Activated naive CD4-positive, alpha-beta T cell treated with anti-CD3 and anti-CD28 coated beads, Interleukin-2, amount 50 U/mL, for 16 hours (primary cell): ENCODE measurements at places on chromosomes 12 and 14.

- DNase-seq, result no peak
Measured at GRCh38 chr14:80679273-80679672, 262.3 kb downstream of the CEP128 start.

DNA sequence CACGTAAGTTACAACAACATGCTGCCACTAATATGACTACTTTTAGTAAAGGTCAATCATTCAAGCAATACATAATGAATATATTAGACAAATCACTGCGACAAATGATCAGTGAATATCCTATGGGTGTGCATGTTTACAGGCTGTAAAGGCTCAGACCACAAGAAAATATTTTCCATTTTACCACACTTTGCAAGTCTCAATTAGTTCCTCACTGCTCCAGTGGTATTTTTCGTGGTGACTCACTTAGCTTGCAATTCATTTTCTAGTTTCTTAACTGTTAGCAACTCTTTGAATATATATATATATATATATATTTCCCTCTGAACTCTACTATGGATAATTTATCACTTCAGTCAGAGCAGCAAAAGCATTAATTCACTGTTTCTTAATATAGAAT, 96.9 kb downstream of the EML5 start:
- DNase-seq, result no peak

DNA sequence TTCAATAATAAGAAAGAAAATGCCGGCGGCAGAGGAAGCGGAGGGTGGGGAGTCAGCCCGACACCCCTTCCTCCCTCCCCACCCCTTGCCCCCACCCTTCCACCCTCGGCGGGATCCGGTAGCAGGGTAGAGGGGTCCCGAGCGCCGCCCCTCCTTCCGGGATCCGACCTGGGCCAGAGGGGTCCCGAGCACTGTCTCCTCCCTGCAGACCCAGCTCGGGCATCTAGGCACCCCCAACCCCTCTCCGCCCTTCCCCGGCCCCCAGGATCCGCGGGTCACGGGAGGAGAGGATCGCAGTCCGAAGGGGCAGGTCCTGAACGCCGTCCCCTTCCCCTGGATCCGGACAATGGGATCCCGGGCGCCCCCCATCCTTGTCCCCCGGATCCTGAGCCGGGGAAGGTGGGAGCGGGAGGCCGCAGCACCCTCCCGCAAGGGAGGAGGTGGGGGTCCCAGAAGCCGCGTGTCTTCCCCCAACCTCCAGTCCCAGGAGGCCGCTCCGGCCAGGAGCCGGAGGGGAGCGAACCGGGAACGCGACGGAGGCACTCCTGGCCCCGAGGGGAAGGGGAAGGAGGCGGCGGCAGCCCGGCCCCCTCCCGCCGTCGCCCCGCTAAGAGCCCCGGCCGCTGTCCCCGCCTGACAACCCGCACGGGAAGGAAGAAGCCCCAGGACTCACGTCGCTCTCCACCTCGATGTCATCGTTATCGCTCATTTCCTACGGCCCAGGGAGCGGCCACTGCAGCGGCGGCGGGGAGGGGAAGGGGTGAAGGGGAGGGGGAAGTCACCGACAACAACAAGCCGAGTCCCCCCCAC, 481 bp downstream of the MAX start:
- peak; percentile 40 for DNase-seq

GRCh38 chr12:18905134-18905533, 167.2 kb downstream of the CAPZA3 start:
- no peak for DNase-seq

DNA sequence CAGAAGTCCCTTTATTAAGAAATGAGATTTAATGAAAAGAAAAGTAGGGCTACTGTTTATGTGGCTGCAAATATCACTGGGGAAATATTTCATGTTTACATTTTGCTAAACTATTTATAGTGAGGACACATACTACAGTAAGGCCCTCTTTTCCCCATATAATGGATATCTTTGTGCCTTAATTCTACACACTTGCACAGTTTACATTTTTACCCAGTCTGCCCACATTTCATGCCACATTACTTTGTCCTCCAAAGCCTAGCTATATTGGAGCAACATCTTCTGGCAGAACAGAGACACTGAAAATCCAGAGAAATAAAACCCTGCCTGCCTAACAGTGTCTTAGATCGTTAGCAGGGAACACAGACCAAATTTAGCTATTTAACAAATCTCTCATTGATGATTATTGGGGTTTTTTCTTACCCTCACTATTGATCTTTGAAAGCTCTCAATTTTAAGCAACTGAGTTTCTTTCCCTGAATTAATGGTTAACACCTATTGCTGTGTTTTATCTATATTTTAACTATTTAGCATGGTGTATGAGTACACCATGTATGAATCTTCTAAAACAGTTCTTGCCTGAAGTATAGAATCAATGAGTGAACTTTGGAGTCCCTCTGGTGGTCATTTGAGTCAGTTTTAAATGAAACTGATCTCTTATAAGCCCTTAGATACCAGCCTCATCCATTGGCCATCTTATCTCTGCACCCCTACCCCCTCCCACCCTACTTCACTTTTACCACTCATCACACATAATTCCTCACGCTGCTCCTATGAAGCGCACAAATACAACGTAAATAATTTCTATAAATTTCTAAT, 170.2 kb downstream of the BCAT1 start:
- DNase-seq, result no peak

DNA sequence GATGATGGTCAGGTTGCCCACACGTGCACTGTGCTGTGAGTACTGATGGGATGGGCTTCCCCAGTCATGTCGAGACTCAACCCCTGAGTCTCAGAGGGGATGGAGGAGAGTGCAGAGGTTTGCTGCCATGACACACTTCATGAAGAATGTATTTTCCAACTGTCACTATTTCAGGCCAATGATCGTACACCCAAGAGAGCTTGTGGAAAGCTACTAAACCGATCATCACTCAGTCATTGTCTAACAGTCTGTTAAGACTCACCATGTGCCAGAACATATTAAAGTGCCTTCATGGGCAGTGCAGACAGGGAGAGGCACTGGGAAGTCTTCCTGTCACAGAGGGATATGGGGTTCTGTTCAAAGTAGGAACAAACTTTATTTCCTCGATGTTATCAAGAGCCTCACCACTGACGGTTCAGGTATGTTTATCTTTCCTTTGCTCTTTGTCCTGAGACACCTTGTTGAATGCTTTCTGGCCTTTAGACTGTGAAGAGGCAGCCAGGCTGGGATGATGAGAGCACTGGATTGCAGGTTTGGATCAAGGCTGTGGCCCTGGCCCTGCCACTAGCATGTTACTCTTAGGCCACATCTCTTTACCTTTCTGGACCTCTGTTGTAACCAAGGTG, 41.6 kb upstream of the NTF3 start:
- no peak for DNase-seq

DNA sequence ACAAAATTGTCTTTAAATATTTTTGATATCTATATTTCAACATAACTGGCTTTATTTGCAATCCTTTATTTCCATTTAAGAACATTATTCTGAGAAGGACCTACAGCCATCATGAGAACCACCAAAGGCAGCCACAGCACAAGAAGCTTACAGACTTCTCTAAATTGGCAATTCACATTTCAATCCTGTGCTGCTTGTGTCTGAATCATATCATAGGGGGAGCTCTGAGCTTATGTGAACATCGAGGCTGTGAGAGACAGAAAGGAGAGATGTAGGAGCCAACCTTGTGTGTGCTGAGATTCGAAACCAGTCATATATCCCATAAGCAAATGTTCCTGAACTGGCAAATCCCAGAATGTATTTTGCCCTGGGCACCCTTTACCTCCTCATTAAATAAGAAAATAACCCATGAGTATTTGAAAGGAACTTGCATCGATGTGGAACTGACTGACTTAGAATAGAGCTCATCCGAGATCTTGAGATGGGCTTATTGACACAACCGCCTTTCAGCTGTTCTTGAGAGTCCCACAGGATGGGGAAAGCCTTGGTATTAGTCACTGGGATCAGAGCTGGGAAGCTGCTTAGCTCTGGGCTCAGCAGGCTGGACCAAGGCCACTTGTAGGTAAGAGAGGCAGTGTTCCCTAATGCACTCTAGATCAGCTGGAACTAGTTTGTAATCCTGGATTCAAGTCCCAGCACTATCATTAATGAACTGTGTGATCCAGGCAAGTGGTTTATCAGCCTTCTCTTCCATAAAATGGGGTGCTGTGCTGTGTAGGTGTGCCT, 329.8 kb downstream of the CACNA1C start:
- DNase-seq, result no peak

DNA sequence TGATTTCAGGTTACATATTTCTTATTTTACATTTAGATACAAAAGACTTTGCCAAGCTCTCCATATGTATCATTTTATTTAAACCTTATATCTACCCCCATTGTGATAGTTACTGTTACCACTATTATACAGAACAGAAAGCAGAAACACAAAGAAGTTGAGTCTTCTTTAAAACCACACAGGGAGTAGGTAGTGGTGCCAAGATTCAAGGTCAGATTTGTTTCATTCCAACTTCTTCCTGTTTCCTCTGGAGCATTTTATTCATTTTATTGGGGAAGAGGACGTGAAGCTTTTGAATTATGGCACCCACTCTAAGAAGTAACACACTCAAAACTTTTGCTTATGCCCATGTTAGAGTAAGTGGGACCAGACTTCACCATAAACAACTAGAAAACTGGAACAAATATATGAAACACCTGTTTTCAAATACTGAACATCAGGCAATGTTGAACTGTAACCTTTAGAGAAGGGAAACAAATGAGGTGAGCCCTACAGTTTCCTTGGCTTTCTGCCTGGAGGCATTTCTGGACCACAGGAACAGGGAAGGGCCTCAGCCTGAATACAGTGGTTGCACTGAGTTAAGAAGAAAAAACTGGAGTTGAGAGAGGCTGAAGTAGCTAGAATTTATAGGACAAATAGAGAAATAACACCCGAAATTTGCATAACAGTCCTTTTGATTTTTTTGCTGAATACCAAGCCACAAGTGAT, 160.4 kb upstream of the SSTR1 start:
- DNase-seq, result no peak

- no peak for DNase-seq
Measured at GRCh38 chr14:84963518-84963917, 566.4 kb upstream of the FLRT2 start.

GRCh38 chr12:16291032-16291431, 13.5 kb upstream of the SLC15A5 start:
- DNase-seq, result no peak

GRCh38 chr12:43841253-43841652, 5.4 kb downstream of the TMEM117 start:
- no peak for DNase-seq
